ENCODE measurements at places on chromosomes 2 and 18.
A peak's percentile ranks its signal among the peaks of the same experiment; 100 is the strongest.

DNA sequence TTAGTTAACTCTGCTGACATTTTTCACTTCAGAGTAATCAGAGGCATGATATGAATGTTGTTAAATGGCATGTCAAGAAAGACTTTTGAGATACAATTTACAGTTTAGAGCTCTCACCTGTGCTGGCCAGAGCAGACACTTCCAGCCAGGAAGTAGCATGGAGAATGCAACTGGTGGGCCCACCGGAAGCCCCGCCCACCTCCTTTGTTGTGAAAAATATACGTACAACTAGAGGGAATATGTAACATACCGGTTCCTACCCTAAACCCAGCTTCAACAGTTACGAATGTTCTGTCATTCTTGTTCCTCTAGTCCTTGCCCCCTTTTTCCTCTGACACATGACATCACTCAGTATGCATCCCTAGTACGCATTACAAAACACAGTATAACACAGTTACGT is 70.2 kb upstream of the ITM2C start:
- DNase-seq: no peak

DNA sequence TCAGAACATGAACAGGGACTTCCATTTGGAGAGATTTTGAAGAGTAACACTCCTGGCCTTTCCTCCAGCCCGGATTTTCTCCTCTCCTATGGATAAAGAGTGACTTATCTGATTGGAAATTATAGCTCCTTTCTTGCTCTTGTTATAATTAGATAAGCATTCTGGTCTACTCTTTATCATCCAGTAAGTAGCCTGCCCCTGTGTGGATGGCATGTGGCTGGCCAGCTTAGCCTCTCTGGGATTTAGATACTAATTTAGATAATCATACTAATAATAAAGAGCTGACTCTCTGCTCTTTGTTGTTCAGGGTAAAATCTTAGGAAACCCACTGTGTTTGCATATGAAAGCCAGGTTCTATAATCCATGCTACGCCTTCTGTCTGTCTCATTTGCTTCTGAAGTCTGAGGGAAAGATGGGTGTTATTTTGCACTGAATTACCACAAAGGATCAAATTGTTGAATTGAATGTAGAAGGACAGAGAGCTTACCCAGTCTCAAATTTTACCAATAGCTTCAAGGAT is 438.8 kb downstream of the SPAG16 start:
- no peak for DNase-seq

DNA sequence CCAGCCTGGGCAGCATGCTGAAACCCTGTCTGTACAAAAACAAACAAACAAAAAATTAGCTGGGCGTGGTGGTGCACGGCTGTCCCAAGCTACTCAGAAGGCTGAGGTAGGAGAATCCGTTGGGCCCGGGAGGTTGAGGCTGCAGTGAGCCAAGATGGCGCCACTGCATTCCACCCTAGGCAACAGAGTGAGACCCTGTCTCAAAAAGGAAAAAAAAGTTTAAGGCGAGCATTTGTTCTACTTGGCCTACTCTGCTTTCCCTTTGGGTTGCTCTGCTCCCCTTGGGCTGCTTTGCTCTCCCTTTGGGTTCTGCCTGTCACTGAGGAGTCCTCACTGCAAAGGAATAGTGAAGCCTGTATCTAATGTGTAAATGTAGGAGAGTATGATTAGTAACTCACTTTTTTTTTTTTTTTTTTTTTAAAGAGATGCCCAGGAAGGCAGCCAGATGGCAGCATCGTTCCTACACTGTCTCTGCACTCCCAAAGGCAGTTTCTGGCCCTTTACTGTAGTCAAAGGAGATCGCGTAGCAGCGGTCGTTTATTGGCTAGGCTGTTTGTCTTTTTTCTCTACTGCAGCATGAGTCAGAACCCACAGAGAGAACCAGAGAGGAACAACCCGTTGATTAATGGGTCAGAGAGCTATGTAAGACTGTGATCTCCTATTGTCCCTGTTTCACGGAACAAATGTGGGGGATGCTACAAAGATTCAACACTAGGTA is 118.3 kb upstream of the CWC22 start:
- peak; percentile 87 for DNase-seq

GRCh38 chr2:200034816-200035215 is 79.4 kb downstream of the MAIP1 start:
- DNase-seq: no peak

- peak; percentile 27 for DNase-seq
Measured at GRCh38 chr2:234135750-234136221, 85.3 kb downstream of the SPP2 start.

- DNase-seq: peak; percentile 72
Measured at GRCh38 chr2:105438104-105438929, 39.5 kb upstream of the FHL2 start.

- no peak for DNase-seq
Measured at GRCh38 chr18:61841706-61842105, 51.1 kb downstream of the RNF152 start.

GRCh38 chr2:239327536-239328350 is 73.1 kb downstream of the HDAC4 start:
- DNase-seq: no peak

All from OCI-M1 (cell line).